ENCODE measurements at places on chromosomes 3 and 15.

DNA sequence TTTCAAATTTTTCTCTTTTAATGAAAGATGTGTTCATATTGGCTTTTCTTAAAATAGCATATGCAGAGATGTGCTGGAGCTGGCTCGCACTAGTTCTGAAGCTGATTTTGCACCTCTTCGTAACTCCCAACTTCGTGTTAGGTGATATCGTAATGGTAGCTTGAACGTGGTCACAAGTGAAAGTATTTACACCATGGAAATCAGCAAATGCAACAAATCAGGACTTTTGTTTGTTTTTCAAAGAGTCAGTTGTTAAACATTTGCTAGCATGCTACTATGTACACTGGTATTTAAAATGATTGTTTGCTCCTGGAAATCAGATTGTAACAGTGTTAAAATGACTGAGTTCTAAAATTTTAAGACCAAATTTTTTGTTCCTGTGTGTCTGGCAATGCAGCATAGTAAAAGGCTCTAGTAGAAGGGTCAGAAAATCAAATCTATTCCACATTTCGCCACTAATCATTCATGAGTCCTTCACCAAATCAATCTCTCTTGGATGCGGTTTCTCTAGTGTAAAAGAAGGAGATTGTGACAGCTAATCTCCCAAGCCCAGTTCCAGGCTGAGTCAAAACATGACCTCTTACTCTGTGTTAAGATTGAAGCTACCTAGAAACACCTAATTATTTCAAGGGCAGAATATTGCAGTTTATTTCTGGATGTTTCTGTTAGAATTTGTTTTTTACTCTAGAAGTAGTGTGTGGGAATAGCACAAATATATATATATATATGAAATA is 34.3 kb upstream of the CMC1 start:
- no peak for DNase-seq

DNA sequence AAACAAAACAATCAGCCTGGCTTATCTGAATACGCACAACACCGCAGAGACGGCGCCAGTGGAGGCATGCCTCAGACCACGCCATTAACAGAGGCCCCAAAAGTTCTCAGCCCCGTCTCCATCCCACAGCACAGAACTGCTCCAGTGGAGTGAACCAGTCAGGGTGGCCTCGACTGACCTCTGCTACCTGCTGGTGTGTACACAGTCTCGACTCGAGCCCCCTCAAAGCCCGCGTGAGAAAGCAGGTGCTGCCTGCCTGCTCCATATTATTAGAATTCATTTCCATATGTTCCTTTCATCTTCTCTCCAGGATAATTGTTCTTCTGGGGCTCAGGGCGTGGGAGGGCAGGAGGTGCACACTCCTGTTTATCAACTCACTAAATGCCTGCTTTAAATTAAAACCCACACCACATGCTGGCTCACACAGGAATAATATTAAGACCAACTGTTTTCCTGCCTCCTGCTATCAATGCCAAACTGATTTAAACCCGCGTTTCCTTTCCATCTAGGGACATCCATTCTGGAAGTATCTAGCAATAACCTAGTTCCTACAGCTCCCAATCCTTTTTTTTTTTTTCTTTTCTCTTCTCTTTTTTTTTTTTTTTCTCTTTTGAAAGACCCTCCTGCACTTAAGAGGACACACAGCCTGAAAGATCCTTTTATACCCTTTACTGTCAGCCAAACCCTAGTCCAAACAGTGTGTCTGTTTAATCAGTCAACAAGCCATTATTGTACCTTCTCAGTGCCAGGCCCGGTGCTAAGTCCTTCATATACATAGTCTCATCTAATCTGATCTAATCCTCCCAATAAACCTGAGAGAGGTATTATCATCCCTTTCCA is 101.2 kb downstream of the TLE3 start:
- no peak for DNase-seq

DNA sequence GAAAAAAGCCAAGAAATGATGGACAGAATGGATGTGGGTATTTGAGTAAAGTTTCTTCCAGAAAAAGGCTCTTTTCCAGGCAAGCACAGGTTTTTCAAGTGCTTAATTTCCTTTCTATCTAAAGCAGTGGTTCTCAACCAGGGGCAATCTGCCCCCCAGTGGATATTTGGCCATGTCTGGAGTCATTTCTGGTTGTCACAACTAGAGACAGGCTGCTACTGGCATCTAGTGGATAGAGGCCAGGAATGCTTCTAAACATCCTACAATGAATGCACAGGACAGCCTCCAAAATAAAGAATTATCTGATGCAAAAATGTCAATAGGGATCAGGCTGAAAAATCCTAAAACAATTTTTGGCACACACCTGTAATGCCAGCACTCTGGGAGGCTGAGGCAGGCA is 23.9 kb downstream of the SEC22C start:
- peak; percentile 27 for DNase-seq

GRCh38 chr15:58532126-58532525 is 100.3 kb downstream of the LIPC start:
- no peak for DNase-seq

GRCh38 chr15:89111961-89112340 is 23.7 kb downstream of the ABHD2 start:
- DNase-seq, result no peak

DNA sequence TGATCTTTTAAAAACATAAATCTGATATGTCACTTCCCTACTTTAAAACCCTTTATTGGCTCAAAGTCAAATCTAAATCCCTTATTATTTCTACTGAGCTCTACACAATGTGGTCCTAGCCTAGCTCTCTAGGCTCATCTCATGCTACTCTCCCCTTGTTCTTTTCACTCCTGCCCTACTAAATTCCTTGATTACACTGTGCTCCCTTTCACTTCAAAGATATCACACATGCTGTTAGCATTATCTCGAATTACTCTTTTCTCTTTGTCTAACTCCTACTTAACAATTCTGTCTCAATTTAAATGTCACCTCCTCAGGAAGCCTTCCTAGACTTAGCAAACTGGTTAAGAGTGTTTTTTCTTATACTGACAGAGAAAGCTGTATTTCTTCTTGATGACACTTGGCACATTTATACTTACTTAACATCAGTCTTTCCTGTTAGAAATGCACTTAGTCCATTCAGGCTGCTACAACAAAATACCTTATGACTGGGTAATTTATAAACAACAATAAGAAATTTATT is 102.0 kb downstream of the SCAPER start:
- no peak for DNase-seq

DNA sequence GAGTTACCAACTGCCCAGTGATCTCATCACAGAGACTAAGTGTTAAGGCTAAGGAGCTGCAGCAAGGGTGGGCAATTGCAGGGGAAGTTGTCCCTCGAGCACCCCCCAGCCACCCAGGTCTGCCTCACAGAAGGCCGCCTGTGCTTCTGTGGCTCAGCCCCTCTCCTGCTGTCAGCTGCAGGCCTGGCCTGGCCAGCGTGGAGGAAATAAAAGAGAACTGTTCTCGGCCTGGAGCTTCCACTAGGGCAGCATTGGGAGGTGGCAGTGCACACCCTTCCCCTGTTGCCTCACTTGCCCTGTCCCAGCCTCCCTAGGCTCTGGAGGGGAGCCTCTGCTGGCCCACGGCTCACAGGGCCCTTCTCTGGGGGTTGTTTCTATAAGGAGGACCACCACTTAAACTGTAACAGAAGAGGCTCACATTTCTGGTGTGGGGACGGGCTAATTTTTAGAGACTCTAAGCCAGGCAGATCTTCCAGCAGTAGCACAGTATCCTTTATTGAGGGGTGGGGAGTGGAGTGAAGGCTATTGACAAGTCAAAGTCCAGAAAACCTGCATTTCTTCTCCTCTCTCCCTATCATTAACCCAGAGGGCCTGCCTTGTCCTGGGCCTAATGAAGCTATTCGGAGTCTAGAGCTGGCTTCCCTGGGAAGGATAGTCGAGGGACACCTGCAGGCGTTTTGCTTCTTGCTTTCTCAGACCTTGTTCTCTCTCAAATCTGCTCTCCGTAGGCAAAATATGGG is 75.6 kb upstream of the ADPGK start:
- no peak for DNase-seq

GRCh38 chr3:72997421-72997961 is 880 bp downstream of the PPP4R2 start:
- DNase-seq, result peak; percentile 69

DNA sequence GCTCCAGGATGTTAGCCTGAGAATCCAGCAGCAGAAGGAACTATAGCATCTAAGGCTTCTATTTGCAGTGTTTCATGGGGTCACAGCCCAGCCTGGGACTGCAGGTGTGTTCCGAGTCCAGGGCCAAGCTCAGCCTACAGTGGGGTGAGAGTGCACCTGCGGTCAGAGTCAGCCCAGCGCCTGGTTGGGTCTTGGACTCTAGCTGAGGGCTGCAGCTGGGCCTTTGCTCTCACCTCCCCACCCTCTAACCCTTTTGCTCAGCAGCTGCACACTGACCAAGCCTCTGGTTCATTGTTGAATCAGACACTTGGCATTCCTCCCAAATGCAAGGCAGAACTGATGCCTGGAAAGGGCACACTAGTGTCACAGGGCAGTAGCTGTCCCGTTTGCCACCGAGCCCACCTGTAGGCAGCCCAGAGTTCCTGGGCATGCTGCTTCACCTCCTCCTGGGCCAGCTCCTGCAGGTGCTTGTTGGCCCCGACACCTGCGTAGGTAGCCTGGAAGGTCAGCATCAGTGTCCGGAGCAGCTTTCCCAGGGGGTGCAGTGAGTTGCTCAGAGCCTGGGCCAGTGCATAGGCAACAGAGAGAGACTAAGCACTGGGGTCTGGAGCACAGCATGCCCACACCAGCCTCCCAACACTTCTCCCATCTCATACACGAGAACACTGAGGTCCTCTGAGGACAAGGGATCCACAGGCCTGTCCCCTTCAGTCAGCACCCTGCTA is 17.5 kb downstream of the ALS2CL start:
- DNase-seq, result no peak

DNA sequence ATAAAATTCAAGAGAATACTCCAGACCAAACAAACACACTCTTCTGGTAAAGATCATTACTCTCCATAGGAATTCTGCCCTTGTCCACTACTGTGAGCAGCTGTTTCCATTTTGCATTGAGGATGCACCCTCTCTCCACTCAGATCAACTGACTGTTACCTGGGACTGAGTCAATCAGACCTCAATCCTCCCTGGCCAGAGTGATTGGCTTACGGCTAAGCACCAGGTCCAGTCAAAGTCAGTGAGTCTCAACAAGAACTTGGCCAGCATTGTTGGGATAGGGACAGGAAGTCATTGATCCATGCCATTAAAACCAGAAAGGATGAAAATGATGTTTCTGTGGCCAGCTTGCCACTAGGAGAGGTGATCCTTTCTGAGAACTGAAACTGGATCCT is 79.7 kb downstream of the WNT5A start:
- no peak for DNase-seq

DNA sequence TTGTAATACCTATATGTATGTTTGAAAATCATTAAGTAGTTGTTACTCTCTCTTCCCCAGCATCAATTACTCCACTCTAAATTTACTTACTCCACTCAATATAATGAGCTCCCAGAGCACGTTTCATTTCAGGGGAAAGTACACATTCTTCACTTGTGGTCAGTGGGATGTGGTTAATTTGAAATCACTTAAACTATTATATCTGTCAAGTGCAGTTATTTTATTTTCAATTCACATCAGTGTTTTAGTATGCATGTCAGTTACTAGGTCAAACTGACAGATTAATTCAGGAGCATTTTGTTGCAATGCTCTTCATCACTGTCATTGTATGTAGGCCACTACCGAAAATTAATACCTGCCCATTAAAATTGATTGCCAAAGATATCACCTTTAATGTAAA is 376.1 kb downstream of the ZIC4 start:
- no peak for DNase-seq

DNA sequence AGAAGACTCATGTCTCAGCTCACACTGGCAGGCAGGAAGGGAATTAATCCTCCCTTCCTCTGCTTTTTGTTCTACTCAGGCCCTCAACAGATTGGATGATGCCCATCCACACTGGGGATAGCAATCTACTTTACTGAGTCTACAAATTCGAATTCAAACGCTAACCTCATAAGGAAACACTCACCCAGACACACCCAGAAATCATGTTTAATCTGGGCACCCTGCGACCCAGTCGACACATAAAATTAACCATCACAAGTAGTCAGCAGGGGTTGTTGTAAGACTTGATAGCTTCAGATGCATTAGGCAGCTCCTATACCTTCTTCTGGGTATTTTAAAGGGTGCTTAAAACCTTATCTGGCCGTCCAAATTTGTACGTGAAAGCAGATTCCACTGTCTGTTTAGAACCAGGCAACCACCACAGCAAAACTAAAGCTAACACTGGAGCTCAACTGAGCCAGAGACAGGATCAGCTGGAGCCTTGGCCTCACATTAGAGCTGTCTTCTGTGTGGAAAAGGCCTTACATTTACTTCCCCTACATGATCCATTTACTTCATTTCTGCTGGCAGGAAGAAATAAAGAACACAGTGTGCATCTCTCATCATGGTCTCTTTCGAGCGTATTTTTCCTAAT is 407.3 kb upstream of the PPP2R3A start:
- no peak for DNase-seq

DNA sequence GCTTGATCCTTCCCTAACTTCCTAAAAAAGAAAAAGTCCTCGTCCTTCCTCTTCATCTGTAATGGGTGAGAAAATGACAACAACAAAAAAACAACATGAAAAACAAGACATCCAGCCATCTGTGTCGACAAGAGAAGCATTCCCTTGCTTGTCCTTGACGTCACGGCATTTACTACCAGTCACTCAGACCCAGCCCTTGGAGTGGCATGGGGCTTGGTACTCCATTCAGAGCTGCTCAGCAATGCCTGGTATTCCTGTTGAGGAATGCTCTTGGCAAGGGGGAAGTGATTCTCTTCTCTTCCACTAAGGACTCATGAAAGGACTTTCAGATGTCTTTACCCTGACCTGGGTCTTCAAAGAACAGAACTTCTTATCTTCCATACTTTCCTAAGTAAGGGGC is 339.7 kb upstream of the RASGRP1 start:
- DNase-seq, result no peak

- no peak for DNase-seq
Observed at GRCh38 chr3:126284258-126284904, 72.8 kb downstream of the KLF15 start.

- DNase-seq, result no peak
Observed at GRCh38 chr15:50140098-50140497, 21.1 kb upstream of the ATP8B4 start.

DNA sequence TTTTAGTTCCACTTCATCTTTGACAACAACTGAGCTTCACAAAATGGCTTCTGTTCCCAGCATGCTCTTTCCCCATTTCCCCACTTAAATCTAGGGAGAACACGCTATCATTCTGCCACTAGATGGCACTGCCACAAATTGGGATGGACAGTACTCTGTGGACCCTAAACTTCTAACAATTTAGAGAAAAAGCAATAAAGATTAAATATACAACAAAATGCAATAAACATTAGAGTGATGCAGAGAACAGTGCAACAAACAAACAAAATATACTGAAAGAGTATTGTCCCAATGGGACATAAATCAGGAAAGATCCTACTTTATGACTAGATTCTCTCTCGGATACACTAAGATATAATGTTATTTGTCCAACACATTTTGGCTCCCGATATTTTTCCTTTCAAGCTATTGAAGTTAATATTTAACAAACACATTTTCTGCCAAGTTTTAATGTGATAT is 169.7 kb upstream of the TMCO5A start:
- DNase-seq, result peak; percentile 65

DNA sequence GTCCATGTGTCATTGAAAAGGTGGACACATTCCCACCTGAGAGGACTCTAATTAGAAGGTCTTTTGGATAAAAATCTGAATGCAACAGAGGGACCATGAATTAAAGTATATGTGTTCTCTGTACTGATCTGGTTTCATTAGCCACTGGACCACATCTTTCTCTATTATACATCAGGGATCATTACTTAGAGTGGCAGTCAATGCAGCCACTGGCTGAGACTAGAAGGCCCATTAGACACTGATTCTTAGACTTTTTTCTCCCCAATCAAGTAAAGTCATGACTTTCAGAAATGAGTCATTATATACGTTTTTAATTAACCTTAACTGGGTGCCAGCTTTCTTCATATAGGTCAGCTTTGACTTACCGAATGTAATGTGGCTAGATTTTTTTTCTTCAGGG is 550.8 kb upstream of the CFAP20DC start:
- DNase-seq, result no peak

All from hematopoietic multipotent progenitor cell (in vitro differentiated cells).